ENCODE measurements at places on chromosomes 7 and 10.

GRCh38 chr7:134427896-134428295 lies 31.0 kb downstream of the AKR1B1 start:
- no peak for DNase-seq

DNA sequence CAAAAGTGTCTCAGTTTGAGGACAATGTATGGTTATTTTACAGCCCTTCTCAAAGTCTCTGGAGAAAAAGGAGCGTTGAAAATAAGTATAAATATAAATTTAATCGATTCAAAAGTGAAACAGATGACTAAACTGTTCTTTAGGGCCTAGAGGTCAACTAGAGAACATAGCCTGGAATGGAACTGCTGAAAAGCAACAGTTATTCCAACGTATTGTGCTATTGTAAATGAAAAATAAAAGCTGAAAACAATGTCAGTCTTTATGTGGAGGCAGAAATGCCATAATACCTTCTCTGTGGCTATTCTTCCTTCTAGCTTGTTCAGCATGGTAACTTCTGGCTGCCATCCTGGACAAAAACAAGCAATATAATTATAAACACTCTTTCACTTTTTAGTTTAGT lies 362.5 kb downstream of the ARL4A start:
- no peak for DNase-seq

DNA sequence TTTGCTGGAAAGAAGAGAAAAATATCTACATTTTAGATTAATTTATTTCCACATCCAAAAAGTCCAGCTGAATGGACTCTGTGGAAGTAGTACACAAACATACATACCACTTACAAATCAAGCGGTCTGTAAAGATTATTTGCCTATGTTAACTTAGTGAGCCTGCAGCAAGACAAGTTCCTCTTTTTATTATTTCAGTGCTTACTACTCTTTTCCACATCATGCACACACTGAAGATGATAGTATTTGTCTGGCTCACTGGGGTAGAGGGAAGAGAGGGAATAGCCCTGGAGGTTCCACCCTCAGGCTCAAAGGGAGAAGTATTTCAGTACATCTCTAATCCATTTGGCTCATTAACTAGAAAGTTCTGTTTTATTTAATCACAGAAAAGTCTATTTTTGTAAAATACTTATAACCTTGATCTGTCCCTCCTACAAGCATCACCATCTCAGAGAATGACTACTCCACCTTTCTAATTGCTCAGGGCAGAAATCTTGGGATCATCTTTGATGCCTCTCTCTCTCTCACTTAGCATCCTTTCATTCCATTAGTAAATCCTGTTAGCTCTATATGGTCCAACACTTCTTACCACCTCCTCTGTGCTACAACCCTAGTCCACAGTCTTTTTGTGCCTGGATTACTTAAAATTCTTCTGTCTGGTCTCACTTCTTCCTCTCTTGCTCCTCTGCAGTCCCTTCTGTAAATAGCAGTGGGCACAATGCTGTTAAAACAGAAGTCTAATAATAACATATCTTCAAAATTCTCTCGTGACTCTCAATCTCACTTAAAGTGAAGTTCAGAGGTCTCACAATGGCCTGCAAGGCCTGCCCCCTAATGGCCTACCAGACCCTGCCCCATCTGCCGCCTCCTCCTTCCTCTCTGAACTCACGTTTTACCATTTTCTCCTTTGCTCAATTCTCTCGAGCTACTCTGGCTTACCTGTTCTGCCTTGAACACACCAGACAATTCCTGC lies 64.3 kb upstream of the CCDC6 start:
- no peak for DNase-seq

DNA sequence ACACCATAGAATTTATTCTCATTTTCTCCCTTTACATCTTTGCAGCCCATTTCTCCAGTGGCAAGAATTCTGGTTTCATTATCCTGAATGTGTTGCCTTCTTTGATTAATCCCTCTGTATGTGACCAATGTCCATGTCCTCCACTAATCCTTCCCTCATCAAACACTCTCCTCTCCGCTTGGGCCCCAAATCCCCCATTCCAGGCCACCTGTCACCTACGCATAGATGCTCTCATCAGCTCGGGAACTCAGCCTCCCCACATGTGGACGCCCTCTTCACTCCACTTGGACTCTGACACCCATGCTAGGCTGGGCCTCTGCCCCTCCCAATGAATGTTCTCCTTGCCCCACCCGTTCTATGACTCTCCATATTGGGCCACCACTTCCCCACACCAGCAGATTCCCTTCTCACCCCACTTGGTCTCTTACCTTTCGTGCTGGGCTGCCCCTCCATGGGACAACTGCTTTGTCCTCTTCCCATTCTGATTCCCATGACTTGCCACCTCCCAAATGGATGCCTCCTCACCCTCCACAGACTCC lies 18.7 kb upstream of the RBM20 start:
- DNase-seq: no peak

- DNase-seq: no peak
Measured at GRCh38 chr10:97234400-97234799, 48.6 kb upstream of the SLIT1 start.

DNA sequence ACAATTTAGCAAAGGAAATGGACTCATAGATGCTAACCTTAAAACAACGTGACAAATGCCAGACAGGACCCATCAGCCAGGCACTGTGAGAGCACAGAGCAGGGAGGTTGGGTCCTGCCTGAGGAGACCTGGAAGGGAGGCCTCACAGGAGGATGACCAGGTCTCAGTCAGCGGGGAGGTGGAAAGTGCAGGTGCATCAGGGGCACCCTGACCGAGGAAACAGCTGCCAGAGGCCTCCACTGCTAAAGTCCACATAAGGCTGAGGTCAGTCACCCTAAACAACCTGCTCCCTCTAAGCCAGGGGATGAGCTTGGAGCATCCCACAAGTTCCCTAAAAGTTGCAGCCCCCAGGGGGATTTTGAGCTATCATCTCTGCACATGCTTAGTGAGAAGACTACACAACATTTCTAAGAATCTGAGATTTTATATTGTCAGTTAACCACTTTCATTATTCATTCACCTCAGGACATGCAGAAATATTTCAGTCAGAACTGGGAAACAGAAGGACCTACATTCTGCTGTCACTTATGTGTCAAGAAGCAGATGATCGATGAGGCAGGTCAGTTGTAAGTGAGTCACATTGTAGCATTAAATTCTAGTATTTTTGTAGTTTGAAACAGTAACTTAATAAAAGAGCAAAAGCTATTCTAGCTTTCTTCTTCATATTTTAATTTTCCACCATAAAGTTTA lies 157.6 kb upstream of the LANCL2 start:
- no peak for DNase-seq

GRCh38 chr7:130926001-130926691 lies 192.1 kb upstream of the KLF14 start:
- DNase-seq: no peak

DNA sequence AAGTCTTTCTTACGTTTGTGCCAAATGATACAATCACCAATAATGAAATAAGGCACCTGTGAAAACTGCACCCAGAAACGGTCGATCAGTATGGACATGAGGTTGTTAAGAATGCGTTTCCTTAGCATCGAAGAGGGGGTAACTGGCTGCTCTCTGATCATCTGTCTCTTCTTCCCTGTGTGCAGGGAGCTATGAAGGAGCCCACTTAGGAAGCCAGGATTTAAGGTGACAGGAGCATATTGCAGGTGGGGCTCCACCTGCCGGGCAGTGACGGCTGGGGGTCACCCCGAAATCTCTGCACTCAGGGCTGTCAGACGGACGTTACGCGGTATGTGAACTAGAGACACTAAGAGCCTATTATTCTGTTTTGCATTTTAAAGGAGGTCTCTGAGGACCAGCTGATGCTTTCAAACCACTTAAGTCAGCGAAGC lies 64.5 kb downstream of the CARD11 start:
- DNase-seq: no peak

GRCh38 chr10:66322777-66323176 lies 603.1 kb upstream of the LRRTM3 start:
- DNase-seq: no peak

DNA sequence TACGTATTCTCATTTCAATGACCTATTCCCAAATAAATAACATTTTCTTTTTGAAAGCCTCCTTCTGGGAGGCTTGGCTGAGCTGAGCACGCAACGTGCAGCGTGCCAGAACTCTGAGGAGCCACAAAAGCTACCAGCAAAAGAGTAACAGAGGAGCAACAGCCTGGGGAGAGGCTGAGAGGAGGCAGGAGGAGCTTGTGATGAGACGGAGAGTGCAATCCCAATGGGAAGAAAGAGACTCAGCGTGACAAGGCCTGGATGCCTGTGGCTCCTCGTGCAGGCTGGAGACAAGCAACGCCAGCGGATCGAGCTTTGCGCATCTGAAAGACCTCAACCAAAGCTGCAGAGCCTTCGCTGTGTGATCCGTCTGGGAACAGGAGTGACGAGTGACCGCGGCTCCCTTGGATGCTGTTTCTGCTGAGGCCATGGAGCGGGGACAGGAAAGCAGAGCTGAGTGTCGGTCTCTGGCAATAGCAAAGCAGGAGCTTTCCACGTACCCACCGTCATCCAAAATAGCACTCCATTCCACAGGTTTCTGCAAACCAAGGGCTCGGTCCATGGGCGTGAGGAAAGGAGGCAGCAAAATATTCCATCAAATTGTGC lies 171.7 kb upstream of the PFKP start:
- DNase-seq: no peak

- no peak for DNase-seq
Measured at GRCh38 chr7:25626451-25627131, 398.3 kb upstream of the NPVF start.

DNA sequence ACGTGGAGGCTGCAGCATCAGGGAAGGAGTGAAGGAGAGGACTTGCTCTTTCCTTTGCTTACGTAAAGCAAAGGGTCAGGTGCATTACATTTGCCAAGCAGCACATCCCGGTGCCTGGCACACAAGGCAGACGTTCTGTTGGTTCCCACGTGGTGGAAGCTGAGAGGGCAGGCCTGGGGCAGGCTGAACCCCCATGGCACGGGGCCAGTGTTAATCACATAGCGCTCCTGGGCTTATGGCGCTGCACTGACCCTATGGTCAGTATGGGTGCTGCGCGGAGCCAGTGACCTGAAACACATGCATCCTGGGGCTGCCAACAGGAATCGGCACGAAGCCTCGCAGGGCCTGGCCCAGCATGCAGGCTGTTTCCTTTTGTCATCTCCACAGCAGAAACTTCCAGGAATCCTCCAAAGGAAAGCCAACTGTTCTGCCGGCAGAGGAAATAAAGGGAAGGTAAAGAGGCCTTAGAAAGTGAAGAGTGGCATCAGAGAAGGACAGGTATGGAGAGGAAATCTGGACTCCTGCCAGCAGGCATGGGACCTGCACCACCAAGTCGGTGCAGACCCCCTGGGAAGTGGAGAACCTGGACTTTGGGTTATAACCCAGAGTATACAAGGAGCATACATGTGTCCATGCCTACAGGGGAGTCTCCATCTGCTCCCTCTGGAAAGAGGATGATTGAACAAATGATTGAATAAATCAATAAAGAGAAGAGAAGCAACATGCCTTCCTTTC lies 560.2 kb downstream of the TCERG1L start:
- no peak for DNase-seq

DNA sequence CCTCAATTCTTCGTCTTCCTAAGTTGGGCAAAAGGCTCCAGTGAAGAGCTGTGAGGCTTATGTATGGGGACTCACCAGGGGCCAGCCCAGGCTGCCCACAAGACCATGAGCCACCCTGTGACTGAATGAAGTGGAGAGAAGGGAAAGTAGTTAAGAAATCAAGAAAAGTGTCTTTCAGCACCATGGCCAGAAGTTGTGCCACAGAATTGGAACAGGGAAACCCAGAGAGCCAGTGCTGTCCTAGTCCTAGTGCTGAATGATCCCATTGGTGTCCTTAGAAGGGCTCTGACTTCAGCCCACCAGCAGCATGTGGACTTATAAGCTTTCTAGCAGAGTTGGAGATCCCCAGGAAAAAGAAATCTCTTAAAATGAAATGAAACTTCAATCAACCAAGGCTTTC lies 37.0 kb upstream of the CCSER2 start:
- no peak for DNase-seq

GRCh38 chr7:51019891-51020870 lies 237.5 kb upstream of the GRB10 start:
- no peak for DNase-seq

DNA sequence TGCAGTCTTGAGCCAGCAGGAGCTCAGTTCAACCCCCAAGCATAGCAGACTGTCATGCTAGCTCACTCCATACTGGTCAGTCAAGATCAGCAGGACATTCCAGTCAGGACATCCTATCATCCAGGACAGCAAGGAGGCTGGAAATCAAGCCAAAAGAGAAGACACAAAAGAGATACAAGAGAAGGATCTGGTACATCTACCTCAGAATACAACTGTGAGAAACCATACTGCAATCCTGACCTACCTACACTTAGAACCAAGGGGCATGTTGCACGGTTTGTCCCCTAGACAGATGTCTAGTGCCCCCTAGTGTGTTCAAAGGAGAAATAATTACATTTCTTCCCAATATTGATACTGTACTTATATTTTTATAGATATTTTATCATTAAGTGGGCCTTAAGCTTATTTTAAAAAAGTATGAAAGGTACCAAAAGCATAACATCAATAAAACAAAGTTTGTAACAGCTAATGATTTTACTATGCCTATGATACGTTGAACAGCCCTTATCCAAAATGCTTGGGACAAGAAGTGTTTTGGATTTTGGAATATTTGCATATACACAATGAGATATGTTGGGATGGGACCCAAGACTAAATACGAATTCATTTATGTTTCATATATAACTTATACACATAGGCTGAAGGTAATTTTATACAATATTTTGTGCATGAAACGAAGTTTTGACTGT lies 26.7 kb downstream of the ERCC6 start:
- no peak for DNase-seq

- no peak for DNase-seq
Measured at GRCh38 chr7:116223588-116223987, 13.2 kb downstream of the TES start.

DNA sequence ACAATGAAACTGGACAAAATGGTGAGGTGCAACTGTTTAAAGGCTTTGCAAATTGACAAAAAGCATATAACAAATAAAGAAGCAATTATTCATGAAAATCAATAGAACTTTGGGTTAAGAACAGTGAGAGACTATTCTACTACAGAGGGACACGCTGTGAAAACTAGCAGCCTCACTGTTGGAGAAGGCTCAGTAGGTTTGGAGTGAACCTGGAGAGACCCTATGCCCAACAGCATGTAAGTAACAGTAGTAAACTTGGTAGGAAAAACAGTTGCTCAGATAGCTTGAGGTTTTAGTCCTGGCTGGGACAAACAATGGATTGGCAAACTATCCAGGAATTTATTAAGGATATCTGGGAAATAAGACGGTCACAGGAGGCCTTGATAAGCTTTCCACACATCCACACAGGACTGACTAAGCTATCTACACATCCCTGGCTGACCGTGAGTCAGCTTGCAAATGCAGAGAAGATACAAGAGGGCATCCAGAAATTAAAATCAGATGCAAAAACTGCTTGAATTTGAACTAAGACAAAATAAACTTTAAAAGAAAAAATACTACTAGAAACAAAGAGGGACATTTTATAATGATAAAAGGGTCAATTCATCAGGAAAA lies 15.9 kb downstream of the FAM149B1 start:
- DNase-seq: no peak

- no peak for DNase-seq
Measured at GRCh38 chr7:120793213-120793936, 64.6 kb downstream of the TSPAN12 start.

DNA sequence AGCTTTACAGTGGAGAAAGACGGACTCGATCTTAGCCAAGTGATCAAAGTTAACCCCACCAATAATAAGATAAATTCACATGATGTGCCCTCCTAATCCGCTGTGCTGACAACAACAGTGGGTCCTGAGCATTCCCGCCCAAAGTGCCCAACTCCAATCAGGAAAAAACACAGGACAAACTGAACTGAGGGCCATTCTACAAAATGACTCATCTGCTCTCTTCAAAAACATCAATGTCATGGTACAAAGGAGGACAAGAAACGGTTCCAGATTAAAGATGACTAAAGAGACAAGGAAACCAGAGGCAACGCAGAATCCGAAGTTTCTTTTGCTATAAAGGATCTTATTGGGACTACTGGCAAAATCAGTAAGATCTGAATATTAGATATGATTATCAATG lies 79.4 kb downstream of the CTBP2 start:
- DNase-seq: no peak

All from activated naive CD4-positive, alpha-beta T cell treated with anti-CD3 and anti-CD28 coated beads, Interleukin-2, amount 50 U/mL, for 72 hours (primary cell).